ENCODE measurements at places on chromosomes 13 and 19.

DNA sequence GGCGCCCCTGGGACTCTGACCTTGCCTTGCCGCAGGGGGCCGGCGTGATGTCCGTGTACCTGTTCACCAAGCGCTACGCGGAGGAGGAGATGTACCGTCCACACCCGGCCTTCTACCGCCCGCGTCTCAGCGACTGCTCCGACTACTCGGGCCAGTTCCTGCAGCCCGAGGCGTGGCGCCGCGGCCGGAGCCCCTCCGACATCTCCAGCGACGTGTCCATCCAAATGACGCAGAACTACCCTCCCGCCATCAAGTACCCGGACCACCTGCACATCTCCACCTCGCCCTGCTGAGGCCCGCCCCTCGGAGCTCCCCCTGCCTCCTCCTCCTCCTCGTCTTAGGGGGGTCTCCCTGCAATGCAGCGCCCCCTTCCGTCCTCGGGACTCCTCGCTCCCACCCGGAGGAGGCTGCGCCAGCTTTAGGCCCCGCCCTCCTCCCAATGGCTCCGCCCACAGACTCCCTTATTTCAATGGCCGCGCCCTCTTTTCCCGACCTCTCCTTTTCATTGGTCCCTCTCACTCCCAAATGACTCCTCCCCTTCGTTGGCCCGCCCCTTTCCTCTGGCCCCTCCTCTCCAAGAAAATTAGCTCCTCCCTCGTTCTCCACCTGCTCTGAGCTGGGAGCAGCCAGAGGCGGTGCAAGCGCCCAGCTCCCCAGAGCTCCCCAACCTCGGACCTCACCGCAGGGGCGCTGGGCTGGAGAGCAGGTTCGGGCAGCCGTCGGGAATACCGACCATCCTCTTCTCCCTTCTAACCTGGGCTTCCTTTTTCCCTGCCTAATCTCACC is 20.5 kb upstream of the CACNG8 start:
- DNase-seq: no peak

DNA sequence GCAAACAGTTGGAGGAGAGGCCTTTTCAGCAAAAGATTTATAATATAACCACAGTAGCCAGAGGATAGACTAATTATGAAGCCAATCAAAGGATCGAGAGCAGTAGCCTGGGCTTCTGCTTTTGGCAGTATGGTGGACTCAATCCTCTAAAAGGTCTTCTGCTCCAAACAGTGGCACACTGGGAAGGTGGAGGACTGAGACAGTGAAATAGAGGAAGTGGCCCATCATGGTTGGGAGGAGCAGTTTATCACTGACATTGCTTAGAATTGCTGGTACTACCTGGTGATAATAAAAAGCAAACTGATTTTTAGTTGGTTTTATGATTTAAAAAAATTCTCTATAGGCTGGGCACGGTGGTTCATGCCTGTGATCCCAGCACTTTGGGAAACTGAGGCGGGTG is 20.9 kb upstream of the PLAUR start:
- no peak for DNase-seq

- DNase-seq: no peak
These were observed 1.2 kb upstream of the GPX4 start for GRCh38 chr19:1102407-1103131.

GRCh38 chr13:49733181-49733951 is 42.1 kb upstream of the EBPL start:
- DNase-seq: no peak

DNA sequence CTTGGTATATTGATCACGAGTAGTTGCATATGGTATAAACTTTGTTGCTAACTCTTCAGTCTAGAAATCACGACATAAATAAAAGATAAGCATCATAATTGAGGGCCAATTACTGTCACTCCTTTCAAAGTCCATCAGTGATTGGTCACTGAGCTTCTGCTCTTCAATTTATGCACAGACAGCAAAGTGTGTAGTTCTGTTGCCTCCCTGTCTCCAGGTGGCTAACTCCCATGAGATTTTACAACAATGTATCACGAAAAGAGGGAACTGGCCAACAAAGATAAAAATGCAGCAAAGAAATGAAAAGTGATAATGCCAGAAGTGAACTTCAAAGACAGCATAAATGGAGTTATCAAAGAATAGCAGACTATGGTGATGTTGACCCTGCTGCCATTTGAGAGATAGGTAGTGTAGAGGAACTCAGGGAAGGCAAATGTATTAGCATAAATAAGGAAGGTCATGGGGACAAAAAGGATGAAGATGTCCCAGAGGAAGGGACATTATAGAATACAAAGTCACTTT is 12.7 kb upstream of the TNFSF14 start:
- no peak for DNase-seq

GRCh38 chr13:43242040-43242439 is 218.7 kb downstream of the DNAJC15 start:
- DNase-seq: peak; percentile 20

DNA sequence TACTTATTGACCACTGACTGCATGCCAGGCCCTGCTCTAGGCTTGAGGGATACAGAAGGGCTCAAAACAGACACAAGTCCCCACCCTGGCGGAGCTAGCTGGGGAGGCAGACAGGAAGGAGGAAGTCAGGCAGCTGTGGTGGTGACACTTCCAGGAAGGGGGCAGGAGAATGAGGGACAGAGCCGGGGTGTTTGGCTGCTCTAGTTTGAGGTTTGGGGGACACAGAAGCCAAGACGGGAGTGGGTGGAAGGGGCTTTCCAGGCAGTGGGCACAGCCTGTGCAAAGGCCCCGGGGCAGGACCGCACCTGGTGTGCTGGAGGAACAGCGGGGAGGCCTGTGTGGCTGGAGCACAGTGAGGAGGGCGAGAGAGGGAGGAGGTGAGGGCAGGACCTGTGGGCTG is 4.0 kb downstream of the MRPL54 start:
- no peak for DNase-seq

DNA sequence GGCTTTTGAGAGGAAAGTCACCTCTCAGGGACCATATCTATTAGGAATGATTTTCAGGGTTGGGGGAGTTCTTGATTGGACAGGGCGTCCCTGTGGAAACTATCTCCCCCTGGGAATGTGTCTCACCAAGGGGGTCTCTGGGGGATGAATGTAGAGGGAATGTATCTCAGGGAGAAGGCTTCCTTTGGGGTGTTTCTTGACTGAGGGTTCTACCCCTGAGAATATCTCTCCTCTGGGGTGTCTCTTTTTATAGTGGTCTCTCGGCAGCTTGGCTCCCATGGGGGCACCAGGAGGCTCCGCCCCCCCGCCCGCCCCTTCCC is 1.0 kb downstream of the RTBDN start:
- DNase-seq: peak; percentile 58

DNA sequence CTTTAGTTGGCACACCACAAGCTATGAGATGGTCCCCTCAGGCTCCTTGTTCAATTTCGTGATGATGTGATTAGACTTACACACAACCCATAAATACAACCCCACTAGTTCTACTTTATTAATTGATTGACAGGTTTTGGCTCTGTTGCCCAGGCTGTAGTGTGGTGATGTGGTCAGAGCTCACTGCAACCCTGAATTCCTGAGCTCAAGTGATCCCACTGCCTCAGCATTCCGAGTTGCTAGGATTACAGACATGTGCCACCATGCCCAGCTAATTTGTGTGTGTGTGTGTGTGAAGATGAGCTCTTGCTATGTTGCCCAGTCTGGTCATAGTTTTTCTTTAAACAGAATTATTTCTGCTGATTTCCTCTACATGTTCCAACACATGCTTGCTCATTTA is 17.5 kb upstream of the HTR2A start:
- DNase-seq: no peak

DNA sequence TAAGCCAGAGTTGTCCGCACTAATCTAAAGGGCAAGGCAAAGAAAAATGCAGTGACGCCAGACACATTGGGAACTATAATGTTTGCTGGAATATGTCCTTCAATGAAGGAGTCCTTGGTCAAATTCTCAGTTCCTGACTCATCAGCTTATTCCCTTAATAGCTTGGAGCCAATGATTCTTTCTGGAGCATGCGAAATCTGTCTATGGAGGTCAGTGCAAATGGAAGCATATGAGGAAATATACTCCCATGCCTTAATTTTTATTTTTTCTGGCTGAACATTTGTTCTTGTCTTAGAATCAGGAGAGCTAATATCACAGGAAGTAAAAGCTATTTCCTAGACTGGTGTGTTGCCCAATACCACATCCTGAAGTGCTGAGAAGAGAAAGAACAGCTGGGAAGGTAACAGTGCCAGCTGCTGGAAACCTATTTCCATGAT is 289.8 kb upstream of the SPRY2 start:
- peak; percentile 31 for DNase-seq

- no peak for DNase-seq
These were observed 18.2 kb downstream of the COMP start for GRCh38 chr19:18772620-18773587.

DNA sequence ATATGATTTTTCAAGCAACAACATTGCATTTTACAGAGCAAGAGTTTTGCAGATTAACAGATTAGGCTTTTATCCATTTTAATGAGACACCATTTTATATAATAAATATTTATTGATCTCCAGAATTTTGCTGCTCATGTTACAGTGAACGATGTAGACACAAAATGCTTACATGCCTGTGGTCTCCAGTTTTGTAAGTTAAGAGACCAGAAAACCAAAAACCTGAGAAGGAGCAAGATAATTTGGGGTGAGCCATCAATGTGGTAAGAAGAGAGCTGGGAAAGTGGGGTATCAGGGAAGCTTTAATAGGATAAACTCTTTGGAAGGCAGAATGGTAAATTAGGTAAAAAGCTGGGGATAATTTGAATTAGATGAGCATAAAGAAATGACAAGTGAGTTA is 2100.5 kb upstream of the PCDH20 start:
- DNase-seq: no peak

DNA sequence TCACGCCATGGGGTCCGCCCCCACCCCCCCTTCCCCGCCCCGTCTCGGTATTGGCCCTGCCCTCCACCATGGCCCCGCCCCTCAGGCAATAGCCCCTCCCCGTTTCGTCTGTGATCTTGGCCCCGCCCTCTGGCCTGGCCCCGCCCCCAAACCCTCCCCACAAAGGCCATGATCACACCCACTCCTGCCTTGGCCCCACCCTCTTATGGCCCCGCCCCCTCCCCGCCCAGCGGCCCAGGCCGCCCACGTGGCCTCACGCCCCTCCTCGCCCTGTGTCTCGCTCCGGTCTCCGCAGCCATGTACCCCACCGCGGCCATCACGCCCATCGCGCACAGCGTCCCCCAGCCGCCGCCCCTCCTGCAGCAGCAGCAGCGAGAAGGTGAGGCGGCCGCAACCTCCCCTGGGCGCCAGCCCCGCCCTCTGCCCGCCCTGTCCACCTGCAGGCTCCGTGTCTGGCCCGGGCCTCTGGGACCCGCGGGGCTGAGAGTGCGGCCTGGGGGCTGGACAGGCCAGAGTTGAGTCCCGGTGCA is 61.3 kb downstream of the CELF5 start:
- no peak for DNase-seq

GRCh38 chr19:55305491-55305890 is 19.6 kb downstream of the TMEM150B start:
- DNase-seq: peak; percentile 1

DNA sequence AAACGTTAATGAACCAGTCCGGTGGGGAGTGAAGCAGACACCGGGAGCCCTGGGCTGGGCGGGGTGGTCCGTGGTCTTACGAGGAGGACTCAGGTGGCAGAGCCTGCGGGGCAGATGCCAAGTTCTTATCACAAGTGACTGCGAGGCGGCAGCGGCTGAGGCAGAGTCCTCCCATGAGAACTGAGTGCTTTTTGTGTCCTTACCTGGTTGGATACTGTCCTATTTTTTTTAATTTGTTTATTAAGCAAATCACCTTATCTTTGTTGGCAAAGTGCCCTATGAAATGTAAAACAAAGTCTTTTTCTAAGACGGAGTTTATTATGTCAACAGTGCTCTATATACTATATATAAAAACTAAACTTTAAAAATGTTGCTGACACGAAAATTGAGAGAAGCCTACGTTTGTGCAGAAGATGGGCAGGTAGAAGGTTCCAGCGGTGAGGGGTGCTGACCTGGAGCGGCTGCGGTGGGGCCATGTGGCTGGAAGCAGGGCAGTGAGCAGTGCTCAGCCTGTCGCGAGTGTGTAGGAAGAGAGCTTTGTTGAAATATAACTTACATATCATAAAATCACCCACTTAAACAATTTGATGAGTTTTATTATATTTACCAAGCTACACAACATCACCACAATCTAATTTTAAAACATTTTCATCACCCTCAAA is 82.2 kb downstream of the ATP11A start:
- DNase-seq: peak; percentile 80

DNA sequence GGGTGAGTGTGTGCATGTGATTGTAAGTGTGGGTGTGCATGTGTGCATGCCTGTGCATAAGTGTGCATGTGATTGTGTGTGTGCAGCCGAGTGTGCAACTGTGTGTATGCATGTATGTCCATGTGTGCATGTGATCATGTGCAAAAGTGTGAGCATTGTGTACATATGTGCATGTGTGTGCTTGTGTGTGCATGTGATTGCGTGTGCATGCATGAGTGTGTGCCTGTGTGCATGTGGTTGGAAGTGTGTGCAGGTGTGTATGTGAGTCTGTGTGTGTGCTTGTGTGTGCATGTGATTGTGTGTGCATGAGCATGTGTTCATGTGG is 3.5 kb downstream of the PODNL1 start:
- no peak for DNase-seq

DNA sequence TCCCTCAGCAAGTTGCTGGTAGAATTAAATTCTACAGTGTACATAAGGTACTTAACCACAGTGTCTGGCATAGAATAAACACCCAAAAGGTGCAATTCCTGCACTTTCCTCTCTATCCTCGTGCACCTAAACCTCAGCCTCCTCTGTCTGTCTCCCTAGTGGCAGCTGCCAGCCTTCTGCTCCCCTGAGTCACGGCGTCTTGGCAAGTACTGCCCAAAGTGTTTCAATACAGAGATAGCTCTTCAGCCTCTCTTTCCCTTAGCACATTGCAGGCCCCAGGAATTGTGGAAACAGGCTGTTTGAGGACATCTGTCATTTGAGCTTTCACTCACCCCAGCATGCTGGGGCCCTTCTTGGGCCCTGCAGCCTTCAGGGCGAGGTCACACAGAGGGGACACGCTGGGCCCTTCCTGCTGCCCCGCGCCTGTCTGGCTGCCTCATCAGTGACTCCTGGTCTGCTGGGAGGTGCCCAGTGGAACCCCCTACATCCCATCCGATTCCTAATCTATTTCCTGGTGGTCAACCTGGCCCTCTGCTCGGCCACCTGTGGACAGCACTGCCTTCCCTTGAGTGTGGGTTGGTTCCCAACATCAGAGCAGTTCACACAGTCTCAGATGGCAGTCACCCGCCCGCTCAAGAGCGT is 19.3 kb downstream of the COL4A2 start:
- DNase-seq: no peak

- DNase-seq: no peak
These were observed 15.2 kb upstream of the KPNA3 start for GRCh38 chr13:49807681-49808080.

- DNase-seq: no peak
These were observed 173.9 kb downstream of the DCLK1 start for GRCh38 chr13:35957241-35957731.

GRCh38 chr13:79943346-79944023 is 397.4 kb downstream of the SPRY2 start:
- DNase-seq: no peak

GRCh38 chr13:42063105-42063504 is 14.7 kb downstream of the DGKH start:
- DNase-seq: no peak

GRCh38 chr13:110633776-110634175 is 18.4 kb downstream of the NAXD start:
- no peak for DNase-seq
